ENCODE measurements at places on chromosomes 3 and 15. TPM values are rescaled to one million over a fixed set of nuclear protein-coding genes. Genes with fewer than 3 reads are reported as not detected.

GRCh38 chr3:4856136-4856535 is 123.1 kb upstream of the BHLHE40 start:
- DNase-seq = no peak

GRCh38 chr3:160105907-160106584 is 117.4 kb downstream of the IL12A start:
- DNase-seq = no peak

- no peak for DNase-seq
Measured at GRCh38 chr3:37586280-37586679, 275.4 kb upstream of the CTDSPL start.

GRCh38 chr3:81743096-81744025 is 18.1 kb downstream of the GBE1 start:
- peak; percentile 77 for DNase-seq

GRCh38 chr3:17874636-17875035 is 132.2 kb upstream of the TBC1D5 start:
- DNase-seq = no peak

- no peak for DNase-seq
Measured at GRCh38 chr15:34729056-34729455, 25.7 kb downstream of the GJD2 start.

GRCh38 chr3:170278627-170279026 is 56.4 kb downstream of the PRKCI start:
- no peak for DNase-seq

DNA sequence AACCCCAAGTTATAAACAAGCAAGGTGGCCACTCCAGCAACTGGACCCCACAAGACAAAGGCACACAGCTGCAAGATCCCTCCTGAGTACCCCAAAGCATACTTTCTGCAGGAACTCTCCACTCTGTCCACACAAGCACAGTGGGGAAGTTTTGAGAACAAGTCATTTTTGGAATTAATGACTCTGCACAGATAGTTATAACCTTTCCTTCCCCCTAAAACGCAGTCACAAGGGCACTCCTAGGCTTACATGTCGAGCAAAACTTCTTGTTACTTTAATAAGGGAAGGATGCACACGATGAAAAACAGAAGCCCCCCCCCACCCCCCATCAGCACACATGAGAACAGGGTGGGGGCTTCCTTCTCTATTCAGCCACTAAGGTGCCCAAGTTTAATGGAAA is 1.2 kb downstream of the STIMATE start:
- DNase-seq = no peak

DNA sequence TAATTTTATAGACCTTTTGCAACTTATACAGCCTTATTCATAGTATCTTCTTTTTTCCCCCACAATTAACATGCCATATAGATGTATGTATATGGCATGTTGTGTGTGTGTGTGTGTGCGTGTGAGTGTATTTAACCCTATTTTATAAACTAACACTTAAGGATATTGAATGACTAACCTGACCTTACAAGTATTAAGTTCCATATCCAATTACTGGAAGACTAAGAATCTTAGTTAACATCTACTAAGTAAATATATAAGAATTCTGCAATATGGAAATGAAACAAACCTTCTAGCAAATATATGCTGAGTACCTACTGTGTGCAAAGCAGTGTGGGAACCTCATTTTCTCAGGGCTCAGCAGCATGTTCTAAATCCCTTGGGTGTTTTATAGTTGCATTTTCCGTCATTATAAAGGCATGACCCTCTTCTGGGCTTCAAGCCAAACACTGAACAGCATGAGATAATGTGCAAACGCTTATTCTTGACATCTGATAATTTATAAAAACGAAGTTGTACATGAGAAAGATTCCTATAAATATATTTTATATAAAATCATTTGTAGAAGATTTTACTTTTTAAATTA is 105.5 kb downstream of the NLGN1 start:
- DNase-seq = no peak

GRCh38 chr3:74862476-74862875 is 248.0 kb upstream of the CNTN3 start:
- no peak for DNase-seq

IL20RB gene
- not detected for total RNA-seq

DNA sequence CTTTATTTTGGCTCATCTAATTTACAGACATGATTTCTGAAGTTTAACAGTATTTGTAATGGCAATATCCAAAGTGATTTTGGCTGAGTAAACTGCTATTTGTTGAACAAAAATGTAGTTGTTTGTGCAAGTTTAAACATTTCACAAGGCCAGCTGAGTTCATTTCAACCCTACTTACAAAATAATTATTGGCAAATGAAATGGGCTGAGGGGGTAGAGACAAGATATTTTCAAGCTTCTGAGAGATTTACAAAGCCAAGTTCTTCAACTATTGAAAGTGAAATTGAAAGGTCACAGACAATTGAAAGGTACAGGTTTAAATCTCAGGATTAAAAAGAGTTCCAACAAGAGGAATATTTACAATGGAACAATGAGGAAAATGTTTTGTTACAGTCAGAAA is 77.1 kb downstream of the DUT start:
- no peak for DNase-seq

DNA sequence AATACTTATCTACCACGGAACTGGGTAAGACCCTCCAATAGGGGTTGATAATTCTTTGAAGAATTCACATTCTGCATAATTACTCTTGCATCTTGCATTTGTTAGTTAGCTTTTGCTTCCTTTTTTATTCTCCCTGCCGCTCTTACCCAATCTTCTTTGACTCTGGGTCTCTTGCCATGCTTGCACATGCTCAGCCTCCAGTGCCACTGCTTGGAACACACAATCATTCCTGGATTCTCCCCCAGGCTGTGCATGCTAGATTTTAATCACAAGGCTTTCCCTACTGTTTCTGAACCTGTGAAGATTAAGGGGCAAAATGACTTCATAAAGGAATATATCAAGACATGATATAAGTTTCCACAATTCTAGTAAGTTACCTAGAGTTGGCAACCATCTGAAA is 133.1 kb downstream of the IL1RAP start:
- DNase-seq = no peak

GRCh38 chr3:128496602-128497304 is 3.8 kb upstream of the GATA2 start:
- peak; percentile 63 for DNase-seq

- DNase-seq = no peak
Measured at GRCh38 chr15:48466820-48467219, 135.6 kb downstream of the DUT start.

DNA sequence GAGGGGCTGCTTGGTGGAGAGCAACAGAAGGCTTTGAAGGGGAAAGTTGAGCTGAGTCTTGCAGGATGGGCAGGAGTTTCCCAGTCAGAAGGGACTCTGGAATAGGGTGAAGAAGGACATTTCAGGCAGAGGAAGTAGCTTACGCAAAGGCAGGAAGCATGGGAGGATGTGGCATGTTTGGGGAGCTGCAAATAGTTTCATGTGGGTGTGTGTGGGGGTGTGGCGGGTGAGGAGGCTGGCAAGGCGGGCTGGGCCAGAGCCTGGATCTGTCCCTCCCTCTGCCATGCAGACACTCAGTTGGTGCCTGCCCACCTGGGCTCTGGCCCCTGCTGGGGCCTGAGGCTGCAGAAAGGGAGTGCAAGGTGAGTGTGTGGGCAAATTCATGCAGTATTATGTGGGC is 10.4 kb downstream of the TEX264 start:
- no peak for DNase-seq

GRCh38 chr15:76024021-76024768 is 12.0 kb upstream of the NRG4 start:
- DNase-seq = no peak

DNA sequence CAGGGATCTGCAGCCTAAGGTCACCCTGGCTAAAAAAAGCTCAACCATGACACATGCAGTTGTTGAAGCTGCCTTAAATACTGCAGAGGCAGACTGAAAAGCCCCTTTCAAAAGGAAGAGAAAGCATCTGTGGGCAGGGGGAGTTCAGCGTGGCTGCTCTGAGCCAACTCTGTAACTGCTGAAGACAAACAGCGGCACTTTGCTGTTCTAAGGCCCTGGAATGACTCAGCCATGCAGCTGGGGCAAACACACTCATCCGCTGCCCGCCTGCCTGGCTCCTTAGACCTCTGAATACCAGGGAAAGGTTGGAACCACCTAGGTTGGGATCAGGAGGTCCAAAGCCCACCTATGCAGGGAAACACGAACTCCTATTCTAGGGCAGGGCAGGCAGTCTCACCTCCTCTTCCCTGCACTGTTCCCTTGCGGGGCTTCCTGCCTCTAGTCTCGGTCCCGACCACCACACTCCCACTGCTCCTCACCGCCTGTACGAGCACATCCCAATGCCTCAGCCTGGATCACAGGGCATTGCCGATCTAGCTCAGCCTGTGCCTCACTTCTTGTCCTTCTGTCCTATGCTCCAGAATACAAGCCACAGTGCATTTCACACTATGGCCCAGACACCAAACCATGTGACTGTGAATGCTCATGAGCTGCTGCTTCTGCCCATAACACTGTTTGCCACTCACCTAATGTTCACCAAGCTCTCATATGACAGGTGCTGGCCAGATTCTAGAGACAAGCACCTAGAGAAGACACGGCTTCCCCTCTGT is 6.6 kb upstream of the MUSTN1 start:
- no peak for DNase-seq

LMOD3 gene
- total RNA-seq = not detected

GRCh38 chr15:26550880-26551279 is 222.0 kb downstream of the GABRB3 start:
- DNase-seq = no peak

C2CD4A gene
- total RNA-seq = not detected

SV2B gene
- total RNA-seq = 0.85 TPM

DNA sequence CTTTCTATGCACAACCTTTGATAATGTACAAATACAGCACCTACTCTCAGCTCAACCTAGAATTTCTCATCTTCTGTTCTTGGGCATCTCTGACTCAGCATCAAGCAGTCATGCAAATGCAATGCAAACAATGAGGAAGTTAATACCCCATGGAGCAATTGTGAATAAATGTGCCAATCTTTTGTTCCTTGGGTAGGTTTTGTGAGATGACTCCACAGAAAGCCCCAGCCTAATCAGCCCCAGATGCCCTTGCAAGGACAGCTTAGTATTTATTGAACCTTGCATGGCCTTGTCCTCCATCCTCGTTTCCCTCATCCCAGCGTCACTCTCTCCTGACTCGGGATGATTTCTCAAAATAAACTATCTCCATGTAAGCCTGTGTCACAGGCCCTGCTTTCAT is 494.7 kb upstream of the NECTIN3 start:
- DNase-seq = no peak

- DNase-seq = peak; percentile 64
Measured at GRCh38 chr15:89206908-89207331, 14.5 kb downstream of the RLBP1 start.

DNA sequence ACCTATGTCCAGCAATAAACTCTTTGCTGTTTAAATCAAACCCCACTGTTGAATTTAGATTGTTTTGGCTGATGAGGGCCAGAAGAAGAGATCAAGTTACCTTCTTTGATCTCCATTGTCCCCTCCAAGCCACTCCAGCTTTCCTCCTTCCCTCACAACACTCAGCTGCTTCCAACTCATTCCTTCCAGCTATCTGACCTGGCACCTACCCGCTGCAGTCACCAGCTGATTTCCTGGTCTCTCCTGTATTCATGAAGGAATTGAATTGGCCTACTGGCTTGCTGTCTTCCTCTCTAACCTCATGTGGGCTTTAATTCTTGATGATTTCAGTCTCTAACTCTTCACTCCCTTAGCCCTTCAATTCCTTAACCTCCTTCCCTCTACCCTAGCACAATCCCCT is 40.8 kb upstream of the ABHD17C start:
- DNase-seq = no peak

LRRIQ4 gene
- not detected for total RNA-seq

GRCh38 chr15:97941572-97941971 is 18.9 kb upstream of the ARRDC4 start:
- DNase-seq = no peak

DNA sequence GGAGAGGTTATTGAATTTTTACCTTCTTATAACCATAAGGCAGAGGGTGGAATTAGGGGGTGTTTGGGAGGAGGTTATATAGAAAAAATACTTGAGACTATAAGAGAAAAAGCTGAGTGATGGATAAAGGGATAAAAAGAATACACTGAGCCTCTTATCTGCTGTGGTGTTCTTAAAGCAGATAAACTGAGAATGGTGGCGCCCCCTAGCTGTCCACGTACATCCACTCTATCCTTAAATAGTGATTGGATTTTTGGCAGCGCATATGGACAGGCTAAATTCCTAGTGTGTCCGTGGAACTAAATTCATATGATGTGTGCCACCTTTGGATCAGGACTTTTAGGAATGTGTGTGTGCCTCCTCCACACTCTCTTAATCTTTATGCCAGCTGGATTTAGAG is 121.1 kb downstream of the OXSM start:
- DNase-seq = no peak

ADAMTS17 gene
- total RNA-seq = 17.1 TPM

All from uterus (tissue), 4 donors.